ENCODE measurements at places on chromosomes 6 and 20.
A peak's percentile ranks its signal among the peaks of the same experiment; 100 is the strongest.

DNA sequence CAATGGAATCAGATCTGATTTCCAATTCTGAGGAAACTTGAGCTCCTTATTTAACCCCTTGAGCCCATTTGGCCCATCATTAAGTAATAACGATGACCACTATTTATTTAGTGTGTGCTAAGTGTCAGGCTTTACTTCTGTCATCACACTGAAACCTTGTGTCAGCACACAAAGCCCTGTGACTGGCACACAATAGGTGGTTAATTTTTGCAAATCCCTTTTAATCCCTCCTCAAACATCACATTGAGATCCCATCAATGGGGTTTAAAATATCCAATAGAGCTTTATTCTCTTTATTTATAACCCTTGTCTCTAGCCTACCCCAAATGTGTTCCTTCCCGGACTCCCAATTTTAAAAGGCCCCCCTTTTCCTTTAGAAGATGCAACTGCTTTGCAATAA lies 656.8 kb upstream of the CHD6 start:
- DNase-seq = no peak

DNA sequence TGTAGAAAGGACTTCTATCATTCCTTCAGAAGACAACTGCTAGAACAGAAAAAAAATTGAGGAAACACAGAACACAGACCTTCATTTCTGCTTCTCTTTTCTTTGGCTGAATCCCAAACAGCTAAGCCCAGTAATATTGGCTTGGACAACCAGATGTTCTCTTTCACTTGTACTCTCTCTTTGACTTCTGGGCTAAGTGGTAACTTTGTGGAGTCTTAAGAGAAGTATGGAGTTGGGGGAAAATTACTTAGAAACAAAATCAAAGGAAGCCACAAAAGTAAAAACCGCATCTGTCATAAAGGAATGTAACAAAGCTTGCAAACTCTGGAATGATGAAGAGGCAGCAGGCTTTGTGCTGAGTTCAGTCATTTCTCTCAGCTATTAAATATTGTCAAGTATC lies 587.5 kb downstream of the CBLN4 start:
- no peak for DNase-seq

DNA sequence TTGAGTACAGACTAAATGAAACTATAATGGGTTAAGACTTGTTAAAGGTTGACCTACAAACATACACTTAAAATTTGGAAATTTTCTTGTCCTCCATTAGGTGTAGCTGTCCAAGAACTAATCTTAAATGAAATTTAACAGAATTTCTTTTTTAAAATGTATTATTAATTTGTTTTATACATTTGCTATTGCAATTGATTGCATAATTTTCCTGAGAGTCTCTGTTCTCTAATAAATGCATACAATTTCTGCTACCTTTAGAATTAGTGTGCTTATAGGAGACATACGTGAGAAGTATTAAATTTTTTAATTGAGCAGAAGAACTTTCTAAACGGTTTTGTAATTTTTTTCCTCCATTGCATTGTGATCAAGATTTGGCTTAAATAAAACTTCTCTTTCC lies 1.5 kb downstream of the FAM135A start:
- DNase-seq = no peak

DNA sequence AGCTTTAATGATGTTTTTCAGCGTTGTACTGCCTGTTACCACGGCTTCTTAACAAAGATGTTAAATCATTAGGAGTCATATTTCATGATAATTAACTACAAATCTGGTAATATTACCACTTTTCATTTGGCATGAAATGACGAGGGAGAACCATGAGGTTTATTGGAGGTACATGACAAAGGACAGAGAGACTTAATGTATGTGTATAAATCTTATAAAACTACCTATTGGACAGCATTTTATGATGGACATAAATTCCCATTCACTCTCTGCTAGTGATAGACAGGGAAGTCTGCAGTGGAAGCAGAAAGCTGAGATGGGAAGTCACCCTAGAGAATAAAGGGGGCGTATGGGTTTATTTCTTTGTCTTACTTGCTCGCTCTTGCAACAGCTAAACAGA lies 949.9 kb upstream of the FLRT3 start:
- no peak for DNase-seq

GRCh38 chr20:33298391-33298790 lies 15.4 kb downstream of the BPIFB1 start:
- DNase-seq = no peak

- no peak for DNase-seq
Measured at GRCh38 chr6:44662461-44663121, 275.1 kb downstream of the CDC5L start.

- no peak for DNase-seq
Measured at GRCh38 chr20:11546939-11547338, 370.8 kb upstream of the BTBD3 start.

- no peak for DNase-seq
Measured at GRCh38 chr20:6780433-6781190, 13.1 kb downstream of the BMP2 start.

GRCh38 chr6:169853196-169854082 lies 102.0 kb downstream of the ERMARD start:
- DNase-seq = no peak

DNA sequence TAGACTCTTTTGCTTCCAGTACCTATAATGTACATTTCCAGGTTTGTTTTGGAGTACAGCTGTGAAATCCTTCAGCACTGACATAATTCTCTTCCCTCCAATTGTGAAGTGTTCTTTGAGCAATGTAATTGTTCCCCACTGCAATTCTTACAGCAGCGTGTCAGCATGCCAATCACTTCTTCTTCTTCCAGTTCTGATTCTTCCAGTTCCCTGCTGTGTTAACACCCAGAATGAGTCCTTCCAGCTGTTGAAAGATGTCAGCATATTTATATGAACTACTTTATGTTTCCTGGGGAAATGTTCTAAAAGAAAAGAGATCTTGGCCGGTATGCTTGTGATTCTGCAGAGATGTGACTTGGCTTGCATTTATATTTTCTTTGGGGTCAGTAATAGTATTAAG lies 213.9 kb downstream of the UNC5CL start:
- DNase-seq = no peak

DNA sequence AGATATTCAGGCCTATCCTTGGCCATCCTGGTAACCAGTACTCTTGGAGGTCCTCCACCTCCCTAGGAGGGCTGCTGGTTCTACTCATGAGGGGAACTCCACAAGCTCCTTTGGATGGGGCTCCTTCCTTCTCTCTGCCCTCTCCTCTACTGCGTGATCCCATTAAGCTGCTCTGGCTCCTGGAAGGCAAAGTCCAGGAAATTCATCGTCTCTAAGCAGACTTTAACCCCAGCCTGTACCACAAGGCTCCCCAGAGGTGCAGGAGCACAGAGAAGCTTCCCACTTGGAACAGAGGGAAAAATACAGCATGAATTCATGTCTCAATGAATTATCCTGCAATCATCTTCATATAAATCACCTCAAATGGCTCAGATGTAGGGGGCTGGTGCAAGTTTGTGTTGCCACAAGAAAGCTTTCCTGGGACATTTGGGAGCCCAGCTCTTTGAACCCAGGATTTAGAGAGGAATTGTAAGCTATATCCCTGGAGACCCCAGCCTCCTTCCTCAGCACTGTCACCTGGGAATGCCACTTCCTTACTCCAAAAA lies 355.4 kb downstream of the CDC5L start:
- DNase-seq = peak; percentile 51

DNA sequence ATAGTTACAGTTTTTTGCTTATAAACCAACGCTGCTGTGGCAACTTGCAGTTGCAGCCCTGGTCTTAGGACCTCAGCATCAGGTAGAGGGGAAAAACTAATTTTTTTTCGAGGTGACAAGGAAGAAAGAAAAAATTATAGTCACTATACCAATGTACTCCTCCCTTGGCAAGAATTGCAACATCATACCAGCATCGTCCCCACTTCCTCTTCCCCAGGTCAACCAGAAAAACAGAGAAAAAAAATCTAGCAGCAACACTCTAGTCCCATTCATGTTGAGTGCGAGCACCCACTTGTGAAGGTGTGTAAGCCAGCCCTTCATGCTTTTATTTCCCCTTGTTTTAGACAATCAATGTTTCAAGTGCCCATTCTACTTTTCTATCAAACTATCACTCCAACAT lies 13.1 kb upstream of the DCBLD1 start:
- DNase-seq = no peak

DNA sequence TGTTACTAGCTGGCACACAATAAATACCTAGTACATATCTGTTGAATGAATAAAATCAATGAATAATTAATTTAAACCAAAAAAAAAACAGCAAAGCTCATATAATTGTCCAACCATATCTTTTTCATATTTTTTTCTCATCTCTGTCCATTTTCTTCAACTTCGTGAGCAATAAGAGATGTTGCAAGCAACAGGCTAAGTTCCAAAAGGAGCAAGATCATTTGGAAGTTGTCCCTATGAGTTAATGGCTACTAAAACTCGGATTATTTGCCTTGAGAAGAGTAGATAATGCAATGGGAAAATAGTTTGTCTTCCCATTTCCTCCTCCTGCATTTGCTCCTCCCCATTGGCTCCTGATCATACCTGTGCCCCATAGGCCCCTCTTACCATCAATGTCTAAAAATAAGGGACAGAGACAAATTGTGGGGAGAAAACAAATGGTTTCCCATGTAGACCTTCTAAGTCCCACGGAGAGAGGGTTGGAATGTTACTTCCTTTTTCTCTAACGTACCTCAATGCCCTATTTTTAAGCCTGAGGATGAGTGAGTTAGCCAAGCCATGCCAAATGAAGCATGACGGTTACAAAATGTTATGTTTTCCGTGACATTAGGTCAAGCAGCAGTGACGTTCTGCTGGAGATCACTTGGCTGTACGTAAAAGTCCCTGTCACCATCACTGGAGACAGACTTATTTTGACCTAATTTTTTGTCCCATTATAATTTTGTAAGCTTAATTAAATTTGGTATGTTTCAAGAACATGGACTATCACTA lies 217.3 kb upstream of the PREP start:
- DNase-seq = no peak

DNA sequence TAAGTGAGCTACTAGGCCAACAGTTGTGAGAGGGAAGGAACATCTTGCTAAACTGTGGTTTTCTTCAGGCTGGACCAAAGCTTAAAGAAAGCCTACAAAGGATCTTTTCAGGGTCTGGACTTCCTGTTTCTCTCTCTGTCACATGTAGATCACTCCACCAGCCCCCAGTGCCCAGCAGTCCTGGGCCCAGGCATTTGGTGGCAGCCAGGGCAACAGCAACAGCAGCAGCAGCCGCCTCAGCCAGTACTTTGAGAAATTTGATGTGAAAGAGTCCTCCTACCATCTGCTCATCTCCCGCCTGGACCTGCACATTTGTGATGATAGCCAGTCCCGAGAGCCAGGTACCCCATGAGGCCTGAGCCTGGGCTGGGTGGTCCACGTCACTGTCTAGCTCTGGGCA lies 44.1 kb downstream of the BLTP3A start:
- no peak for DNase-seq

Data from HuH-7 (cell line).